ENCODE measurements at places on chromosomes 2 and 18. TPM values are rescaled to one million over a fixed set of nuclear protein-coding genes. Genes with fewer than 3 reads are reported as not detected.

Gene IL37
- not detected for total RNA-seq

DNA sequence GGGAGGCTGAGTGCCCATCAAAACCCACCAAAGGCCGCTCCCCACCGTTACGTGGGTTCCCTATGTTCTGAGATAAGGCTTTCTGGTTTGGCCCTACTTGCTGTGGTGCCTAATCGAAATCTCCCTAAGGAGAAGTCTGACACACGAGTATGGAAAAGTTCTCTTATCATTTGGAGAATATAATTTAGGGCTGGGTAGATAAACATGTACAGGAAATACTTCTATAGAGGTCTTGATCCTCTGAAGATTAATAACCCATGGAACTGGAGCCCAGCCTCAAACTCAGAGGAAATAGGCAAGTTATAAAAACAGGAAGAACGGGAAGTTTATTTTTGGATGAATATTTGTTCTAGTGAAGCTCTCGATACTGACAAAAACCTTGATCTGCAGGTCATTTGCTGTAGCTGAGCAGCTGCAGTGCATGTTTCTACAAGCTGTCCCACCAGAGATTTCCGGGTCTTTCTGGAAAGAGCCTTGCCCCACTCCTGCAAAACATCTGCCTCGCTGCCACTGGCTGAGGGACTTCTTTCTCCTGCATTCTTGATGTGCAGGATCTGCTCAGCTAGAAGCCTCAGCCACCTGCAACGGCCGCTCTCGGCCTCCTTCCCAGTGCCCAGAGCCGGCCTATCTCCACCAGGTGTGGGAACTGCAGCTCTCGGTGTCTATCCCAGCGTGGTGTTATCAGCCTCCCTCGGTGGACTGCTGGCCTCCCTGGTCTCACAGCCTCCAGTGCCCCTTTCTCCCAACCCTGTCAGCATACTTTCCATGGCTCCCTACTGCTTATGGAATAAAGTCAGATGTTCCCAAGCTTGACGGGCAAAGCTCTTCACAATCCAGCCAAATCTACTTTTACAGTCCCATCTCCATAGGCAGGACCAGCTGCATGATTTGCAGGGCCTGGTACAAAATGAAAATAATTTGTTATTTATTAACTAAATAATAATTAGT lies 48.6 kb downstream of the SPRED2 start:
- DNase-seq = peak; percentile 5

Gene AFF3
- under 0.01 TPM for total RNA-seq

Gene CD28
- total RNA-seq = 0.07 TPM

GRCh38 chr2:171547720-171548119 lies 25.4 kb downstream of the CYBRD1 start:
- DNase-seq = no peak

GRCh38 chr2:82875858-82876257 lies 1583.2 kb downstream of the SUCLG1 start:
- no peak for DNase-seq

GRCh38 chr2:158795195-158795924 lies at the start of gene DAPL1:
Gene DAPL1 (plus strand): TSS chr2:158795317. CDS start chr2:158795373, 56 bp downstream.
- no peak for DNase-seq

DNA sequence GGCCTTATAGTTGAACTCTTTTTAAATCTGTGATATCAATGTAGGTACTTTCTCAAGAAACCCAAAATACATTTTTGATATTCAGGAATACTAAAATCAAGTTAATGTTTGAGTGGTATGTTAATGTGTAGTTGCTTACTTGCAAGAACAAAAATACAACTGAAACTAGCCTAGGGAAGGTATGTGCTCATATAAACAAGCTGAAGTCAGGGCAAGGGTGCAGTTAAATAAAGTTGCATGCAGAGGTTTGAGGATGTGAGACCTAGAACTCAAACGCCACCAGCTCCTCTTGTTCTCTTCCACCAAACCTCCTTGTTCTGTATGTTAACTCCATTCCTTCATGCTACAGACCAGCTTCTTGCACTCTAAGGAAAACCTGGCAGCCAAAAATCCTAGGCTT lies 388.3 kb upstream of the SMIM21 start:
- DNase-seq = no peak

- no peak for DNase-seq
These were observed 49.2 kb upstream of the GPR155 start for GRCh38 chr2:174535757-174536703.

DNA sequence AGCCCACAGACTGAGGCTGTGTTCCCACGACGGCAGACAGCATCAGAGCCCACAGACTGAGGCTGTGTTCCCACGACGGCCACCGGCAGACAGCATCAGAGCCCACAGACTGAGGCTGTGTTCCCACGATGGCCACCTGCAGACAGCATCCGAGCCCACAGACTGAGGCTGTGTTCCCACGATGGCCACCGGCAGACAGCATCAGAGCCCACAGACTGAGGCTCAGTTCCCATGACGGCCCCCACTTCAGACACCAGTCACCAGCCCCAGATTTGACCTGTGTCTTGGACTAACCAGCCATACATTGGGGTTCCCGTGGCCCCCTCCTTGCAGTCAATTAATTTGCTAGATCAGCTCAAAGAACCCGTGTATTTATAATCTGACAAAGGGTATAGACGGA lies 57.8 kb upstream of the SNTG2 start:
- no peak for DNase-seq

GRCh38 chr18:41462946-41463345 lies 492.1 kb upstream of the PIK3C3 start:
- DNase-seq = no peak

DNA sequence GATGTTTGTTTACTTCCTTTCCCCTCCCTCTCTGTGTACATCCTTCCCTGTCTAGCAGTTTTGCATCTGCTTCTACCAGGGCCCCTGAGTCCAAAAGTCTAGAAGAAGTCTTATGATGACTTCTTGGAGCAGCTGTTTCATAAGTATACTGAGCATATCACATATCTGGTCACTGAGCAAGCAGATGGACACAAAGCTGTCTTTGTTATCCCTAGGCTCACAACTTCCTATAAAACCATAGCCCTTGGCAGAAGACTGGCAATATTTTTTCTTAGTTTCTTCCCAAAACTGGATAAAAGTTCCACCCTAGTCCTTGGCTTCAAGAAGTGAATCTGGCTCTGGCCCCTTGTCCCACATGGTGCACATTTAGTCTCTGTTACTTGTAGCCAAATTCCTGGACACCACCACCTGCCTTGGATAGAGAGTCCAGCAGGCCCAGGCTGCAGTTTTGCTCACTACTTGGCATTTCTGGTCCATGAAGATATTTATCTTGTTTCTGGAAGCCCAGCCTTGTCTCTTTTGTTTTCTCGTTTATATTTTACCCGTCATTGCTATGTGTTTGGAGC lies 22.5 kb downstream of the THOC1 start:
- no peak for DNase-seq

DNA sequence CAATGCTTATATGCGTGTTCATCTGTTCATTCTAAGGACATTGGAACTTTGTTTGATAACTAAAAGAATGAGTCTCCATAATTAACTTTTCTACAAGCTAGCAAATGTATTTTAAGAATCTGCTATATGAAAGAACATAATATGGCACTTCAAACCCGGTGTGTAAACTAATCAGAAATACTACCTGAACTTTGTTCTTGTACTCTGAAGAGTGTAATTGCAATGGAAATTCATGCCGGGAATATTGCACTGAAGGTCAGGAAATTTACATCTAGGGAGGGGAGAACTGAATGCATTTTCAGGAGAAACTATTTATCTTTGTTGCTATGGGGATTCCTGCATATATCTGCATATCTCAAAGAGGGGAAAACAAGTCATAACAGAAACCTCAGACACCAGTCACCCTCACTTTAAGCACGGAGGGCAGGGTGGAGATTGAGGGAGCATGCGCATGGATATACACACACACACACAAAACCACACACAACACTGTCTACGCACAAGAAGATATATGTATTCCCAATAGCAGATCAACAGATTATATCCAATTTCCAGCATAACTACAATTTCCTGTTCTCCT lies 76.2 kb downstream of the DTNA start:
- DNase-seq = no peak

Gene DOK6
- total RNA-seq = not detected

Gene POU3F3
- total RNA-seq = not detected

- peak; percentile 1 for DNase-seq
These were observed 174.6 kb upstream of the PID1 start for GRCh38 chr2:229445501-229446211.
